T-helper 1 cell (primary cell): ENCODE measurements at places on chromosomes 6 and 20.

- DNase-seq: no peak
Measured at GRCh38 chr20:60008130-60008808, 50.0 kb downstream of the CDH26 start.

DNA sequence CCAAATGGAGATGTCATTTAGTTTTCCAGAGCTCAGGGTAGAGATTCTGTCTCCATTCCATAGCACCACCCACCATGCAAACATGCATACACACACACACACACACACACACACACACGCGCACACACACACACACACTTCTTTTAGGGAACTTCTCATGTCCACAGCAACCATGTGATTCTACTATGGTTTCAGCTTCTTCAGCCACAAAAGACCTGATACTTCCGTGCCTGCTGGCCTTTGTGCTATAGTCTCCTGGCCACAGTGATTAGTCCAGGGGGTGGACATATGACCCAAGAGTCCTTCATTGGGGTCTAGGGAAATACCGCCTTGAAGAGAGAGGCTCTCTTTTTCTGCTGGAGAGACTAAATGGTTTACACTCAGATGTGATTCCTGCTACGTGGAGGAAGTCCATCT is 53.5 kb downstream of the CARMIL1 start:
- DNase-seq: no peak

- no peak for DNase-seq
Measured at GRCh38 chr6:15264902-15265761, 19.3 kb downstream of the JARID2 start.

- no peak for DNase-seq
Measured at GRCh38 chr6:118750143-118750542, 98.8 kb upstream of the CEP85L start.

GRCh38 chr6:37059344-37060194 is 54.1 kb downstream of the FGD2 start:
- DNase-seq: no peak

DNA sequence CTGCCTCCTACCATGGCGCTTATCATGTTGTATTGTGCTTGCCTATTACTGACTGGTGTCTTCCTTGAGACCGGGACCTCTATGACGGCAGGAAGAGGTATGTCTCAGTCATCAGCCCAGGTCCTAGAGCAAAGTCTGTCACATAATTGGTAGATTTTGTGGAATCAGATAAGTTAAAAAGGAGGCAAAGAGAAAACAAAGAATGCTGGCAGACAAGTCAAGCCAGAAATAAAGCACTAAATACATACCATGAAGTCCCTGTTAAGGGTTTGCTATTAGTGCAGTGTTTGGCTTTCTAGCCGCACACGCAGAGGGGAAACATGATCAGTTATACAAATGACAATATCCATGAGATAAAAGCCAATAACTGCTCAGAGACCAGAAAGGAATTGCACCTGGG is 6.0 kb downstream of the TOMM34 start:
- no peak for DNase-seq

DNA sequence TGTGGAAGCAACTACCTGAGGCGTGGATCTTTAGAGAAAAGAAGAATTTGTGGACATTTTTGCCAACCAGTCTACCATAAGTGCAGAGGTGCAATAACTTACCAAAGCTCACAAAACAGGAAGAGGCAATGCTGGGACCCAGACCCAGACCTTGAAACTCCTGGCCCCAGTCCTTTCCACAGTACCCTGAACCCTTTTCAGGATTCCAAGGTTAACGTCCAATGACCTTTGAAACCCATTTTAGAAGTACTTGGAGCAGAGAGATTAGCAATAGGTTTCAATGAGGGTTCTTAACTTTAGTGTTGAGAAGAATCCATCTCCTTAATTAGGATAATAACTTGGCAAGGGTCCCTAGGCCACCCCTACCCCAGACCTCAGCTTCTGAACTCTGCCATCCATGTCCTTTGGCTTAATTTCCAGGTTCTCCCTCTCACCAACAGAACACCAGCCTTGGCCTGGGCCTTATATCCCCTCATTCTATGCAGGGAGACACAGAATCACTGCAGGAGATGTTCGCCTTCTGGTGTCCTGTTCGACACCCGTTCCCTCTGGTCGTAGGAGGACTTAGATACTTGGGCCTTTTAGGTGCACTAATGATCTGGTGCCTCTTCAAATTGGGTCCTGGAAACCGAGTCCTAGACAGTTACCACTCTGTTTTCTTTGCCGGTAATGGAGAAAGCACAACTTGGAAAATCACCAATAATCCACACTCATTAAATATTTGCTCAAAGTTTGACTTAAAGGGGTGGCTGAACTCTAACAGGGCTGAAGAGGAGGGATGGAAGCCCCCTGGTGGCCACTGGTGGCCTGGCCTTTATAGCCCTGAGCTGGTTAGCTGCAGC is 40.6 kb downstream of the ISM1 start:
- DNase-seq: peak; percentile 51

DNA sequence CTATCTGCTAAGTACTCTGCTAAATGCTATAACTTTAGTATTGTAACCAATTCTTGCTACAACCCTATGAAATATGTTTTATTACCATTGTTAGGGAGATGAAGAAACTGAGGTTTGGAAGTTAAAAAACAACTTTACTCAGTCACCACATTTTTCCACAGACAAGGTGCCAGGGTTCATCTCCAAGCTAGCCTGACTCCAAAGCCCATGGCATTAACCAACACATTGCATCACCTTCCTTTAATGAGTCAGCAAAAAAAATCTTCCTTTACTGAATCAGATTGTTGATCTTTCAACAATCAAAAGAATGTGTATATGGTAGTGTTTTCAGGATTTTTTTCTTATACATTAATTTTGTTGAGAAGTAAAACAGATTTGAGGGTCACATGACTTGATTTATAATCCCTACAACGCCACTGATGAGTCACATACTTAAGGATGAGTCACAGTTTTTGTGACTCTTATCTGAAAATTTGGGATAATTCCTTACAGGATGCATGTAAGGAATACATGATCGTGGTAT is 41.5 kb downstream of the MAN1A1 start:
- DNase-seq: peak; percentile 29

DNA sequence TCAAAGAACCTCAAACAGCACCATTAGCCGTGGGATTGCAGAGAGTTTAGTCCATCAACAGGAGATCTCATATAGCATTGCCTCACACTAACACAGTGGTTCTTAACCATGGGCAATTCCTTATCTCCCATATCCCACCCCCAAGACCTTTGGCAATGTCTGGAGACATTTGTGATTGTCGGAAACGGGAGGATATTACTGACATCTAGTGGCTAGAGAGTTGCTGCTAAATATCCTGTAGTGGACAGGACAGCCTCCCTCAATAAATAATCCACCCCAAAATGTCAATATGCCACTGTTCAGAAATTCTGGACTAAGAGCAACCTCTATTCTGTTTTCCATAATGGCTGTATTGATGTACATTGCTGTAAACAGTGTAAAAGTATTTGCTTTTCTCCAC is 210.1 kb upstream of the CCN2 start:
- no peak for DNase-seq

DNA sequence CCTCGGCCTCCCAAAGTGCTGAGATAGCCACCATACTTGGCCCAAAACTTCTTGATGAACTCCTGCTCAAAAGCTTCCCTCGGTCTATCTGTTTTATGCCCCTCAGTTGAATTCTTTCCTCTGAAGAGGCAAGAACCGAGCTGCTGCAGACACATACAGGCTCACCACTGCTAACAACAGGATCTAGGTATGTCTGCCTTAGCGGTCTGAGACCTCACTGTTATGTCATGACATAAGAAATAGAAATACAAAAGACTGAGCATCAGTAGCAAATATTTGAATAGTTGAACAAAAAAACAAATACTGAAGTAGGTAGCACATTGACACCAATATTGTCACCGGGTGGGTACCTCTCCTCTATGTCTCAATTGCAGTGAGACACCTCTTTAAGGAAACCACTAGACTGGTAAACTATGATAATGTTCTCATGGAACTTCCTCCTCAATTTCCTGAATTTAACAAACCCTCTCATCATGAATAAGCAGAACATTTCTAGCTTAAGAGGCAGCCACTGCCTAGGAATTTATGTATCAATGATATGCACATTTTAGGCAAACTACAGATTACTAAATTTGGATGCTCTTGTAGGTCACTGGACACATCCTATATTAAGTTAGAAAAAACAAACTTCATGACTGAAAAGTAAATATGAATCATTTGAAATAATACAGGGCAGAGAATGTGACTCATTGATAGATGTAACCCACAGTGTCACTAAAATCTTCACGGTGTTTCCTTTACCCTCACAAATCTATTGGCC is 9.4 kb upstream of the STXBP5 start:
- DNase-seq: no peak
